ENCODE measurements at places on chromosomes 1 and 21. TPM values are rescaled to one million over a fixed set of nuclear protein-coding genes. Genes with fewer than 3 reads are reported as not detected.

The PTAFR gene
- total RNA-seq, result under 0.01 TPM

DNA sequence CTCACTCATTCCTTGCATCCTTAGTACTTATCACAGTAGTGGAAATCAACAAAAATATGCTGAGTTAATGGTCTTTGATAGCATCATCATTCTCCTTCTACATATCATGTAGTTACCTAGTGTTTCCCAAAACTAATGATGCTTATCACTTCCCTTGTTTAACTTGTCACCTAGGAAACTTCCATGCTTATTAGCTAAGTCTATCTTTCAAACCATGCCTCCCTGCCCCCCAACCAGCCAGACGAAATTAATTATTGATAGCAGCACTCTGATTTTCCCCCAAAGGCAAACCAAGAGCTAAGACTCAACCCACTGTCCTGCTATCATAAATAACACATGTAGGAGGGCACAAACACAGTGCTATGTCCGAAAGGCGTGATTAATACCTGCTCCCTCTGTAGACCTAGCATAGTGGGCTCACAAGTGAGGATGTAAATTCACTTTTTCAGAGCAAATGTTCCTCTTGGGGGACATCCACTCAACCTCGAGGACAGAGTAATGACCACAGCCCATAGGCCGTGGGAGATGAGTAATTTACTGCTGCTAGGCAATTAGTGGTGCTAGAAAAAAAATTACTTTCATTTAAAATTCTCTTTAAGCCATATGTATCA is 25.8 kb upstream of the LPAR3 start:
- DNase-seq, result no peak

DNA sequence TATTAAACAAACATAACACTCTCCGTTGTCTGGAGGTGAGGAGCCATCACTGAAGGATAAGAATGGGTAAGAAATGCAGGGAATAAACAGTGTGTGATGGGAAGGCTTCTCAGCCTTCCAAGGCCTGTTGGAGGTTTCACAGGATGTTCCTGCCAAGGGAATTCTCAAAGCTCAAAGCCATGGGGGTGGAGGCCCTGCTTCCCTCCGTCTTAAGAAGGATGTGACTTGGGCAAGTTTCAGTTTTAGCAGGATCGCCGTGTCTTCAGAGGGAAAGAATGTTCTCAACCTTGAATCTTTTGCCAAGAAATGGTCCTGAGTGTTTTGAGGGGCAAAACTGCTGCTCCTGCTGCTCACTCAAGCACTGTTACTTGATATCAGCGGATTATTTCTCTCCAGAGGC is 41.7 kb upstream of the IL20 start:
- DNase-seq, result peak; percentile 26

- DNase-seq, result peak; percentile 34
Observed at GRCh38 chr21:25560271-25560685, 47.0 kb downstream of the MRPL39 start.

All from fibroblast of lung (primary cell).